ENCODE measurements at places on chromosomes 13 and 19. TPM values are rescaled to one million over a fixed set of nuclear protein-coding genes. Genes with fewer than 3 reads are reported as not detected.

- DNase-seq = no peak
Observed at GRCh38 chr19:37114001-37114400, 35.8 kb downstream of the ZNF420 start.

DNA sequence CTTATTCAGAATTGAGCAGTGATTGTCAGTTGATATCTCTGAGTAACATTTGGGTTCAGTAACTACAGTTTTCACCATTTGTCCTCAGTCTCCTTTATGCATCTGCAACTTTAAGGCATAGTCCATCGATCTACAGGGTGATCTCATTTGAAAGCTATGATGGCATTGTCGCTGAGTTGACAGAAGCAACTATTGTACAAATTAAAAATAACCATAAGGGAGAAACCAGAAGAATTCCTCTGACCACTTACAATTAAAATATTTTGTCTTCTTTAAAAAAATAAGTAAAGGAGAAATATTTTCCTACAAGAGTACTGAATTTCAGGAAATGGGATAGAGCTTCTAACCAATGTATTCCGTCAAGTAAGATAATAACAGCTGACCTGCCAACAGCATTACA is 30.6 kb downstream of the RAP2A start:
- no peak for DNase-seq

Gene RFPL4A
- not detected for total RNA-seq

Gene NCR1
- total RNA-seq = not detected

All from breast epithelium (tissue), 4 donors.